ENCODE measurements at places on chromosomes 1 and 21.

DNA sequence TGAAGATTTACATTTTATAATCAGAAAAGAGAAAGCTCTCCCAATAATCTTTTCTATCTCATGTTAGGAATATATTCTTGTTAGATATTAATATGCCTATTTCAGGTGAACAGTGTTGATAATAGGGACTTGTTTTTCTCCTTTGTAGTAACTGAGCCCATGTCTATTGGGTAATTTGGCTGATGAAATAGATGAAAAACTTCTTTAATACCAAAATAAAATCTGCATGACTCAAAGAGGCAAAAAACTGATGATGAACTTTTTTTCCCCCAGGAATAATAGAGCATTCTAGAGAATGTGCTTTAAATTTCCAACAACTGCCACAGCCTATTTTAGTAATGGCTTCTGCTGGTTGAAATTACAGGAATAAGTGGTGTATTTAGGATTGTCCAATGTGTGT lies 178.9 kb upstream of the GREM2 start:
- DNase-seq, result no peak

DNA sequence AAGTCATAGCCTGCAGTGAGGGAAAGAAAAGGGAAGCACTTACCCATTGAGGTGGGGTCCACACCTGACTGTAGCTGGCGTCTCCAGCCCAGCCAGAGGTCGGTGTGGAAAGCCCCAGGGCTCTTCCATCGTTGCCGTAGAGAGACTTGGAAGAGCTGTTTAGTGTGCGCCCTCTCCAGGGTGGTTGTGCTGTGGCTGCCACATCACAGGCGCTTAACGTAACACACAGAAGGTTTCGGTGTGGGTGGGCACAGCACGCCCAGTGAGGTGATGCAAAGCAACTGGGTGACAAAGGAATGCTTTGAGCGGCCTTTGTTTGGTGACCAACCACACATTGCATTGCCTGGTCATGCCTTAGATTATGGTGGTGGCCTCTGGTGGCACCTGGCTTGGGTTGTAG lies 36.8 kb upstream of the KIF1B start:
- DNase-seq, result no peak

DNA sequence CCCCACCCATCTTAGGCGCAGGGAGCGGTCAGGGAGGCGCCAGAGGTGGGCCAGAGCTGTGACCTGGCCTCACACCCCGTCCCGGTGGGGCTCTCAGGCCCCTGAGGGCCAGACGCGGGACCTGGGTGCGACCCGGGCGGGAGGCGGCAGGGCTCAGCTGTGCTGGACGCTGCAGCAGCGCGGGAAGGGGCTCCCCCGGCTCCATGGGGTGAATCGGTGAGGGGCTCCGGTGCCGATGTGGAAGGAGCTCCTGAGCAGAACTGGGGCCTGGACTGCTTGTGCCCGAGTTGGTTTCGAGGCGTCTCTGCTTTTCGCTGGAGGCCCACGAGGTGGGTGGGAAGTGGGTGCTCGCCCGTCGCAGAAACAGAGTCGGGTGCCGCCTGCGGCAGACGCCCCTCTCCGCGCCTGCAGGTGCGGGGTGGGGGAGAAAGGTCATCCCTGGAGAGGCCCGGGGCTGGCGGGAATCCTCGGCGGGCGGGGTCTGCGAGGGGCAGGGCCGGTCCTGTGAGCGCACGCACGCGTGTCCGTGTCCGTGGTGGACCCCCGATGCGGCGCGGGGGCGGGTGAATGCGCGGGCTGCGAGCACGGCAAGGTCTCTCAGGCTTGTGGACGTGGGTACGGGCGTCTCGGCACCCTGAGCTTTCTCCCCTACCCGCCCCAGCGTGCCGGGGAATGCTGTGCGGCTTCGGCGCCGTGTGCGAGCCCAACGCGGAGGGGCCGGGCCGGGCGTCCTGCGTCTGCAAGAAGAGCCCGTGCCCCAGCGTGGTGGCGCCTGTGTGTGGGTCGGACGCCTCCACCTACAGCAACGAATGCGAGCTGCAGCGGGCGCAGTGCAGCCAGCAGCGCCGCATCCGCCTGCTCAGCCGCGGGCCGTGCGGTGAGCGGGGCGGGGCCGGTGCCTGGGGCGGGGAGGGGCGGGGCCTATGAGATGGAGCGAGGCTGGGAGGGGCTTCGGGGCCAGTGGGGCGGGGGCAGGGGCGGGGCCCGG lies 20.4 kb downstream of the AGRN start:
- DNase-seq, result peak; percentile 94

- no peak for DNase-seq
Measured at GRCh38 chr21:45464309-45464708, 59.3 kb downstream of the COL18A1 start.

Measured in activated CD4-positive, alpha-beta T cell treated with anti-CD3 and anti-CD28 coated beads, Interleukin-2, amount 10 ng/mL, durations not matched to agents 24 days and 14 days (primary cell).